ENCODE measurements at places on chromosomes 3 and 15.

DNA sequence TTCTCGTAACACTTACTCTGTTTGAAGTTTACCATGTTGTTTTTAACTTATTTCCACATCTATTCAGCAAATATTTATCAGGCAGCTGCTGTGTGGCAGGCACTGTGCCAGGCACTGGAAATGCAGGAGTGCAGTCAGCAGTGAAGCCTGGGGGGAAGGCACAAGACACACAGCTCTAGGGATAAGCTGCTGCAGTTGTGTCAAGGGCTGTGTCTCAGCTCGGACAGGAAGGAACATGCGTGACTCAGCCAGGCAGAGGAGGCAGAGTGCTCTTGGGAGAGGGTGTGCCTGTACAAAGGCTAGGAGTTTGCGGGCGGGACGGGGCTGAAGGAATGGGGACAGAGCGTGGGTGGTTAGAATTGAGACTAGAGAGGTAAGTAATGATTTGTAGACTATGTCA, 24.7 kb downstream of the LYSMD4 start:
- no peak for DNase-seq

DNA sequence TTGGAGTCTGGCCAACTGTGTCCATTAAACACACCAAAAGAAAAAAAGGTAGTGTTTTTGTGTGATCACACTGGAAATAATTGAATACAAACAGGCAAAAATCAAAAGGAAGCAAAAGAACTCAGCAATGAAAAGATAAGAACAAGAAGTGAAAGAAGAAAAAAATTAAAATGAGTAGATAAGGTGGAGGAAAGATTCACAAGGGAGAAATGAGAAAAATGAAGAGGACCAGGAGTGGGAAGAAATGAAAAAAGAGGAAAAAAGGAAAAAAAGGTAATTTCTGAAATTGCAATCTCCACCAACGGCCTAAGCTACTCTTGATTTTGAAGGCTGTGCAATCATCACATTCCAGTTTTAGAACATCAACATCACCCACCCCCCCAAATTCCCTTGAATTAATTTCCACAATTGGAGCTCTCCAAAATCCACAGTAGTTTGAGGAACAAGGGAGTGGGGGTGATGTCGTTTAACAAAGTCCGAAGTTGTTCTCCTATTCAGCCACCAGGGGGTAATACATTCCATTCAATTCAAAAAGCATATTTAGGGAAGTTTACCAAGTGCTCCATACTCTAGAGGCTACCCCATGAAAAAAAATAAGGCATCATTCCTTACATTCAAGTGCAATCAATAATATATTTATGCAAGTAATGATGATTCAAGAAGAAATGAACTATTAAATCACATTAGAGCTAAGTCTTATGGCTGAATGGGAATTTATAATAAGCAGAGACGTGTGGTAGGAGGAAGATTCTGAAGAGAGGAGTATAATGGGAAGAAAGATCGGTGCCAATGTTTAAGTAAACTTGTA, 37.4 kb downstream of the ZNF860 start:
- DNase-seq: no peak

- no peak for DNase-seq
These were observed 10.1 kb upstream of the RBM5 start for GRCh38 chr3:50078622-50079021.

DNA sequence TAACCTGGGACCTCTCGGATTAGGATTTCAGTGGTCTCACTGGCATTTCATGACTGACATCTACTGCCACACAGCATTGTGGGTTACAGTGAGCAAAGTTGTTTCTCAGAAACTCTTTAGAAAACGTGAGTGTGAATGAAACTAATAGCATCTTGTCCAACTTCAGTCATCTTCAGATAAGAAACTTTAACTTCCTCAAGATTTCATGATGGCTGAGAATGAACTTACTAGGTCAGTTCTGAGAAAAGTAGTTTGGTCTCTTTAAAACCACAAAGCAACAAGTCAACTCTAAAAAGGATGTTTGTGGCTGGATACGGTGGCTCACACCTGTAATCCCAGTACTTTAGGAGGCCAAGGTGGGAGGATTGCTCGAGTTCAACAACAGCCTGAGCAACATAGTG, 14.2 kb upstream of the HOMER2 start:
- DNase-seq: no peak

DNA sequence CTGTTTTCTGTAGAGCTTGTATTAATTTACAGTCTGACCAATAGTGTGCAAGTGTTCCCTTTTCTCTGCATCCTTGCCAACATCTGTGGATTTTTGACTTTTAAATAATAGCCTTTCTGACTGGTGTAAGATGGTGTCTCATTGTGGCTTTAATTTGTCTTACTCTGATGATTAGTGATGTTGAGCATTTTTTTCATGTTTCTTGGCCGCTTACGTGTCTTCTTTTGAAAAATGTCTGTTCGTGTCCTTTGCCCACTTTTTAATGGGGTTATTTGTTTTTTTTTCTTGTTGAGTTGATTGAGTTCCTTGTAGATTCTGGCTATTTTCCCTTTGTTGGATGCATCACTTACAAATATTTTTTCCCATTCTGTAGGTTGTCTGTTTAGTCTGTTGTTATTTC, 7.6 kb upstream of the ACOX2 start:
- DNase-seq: no peak

DNA sequence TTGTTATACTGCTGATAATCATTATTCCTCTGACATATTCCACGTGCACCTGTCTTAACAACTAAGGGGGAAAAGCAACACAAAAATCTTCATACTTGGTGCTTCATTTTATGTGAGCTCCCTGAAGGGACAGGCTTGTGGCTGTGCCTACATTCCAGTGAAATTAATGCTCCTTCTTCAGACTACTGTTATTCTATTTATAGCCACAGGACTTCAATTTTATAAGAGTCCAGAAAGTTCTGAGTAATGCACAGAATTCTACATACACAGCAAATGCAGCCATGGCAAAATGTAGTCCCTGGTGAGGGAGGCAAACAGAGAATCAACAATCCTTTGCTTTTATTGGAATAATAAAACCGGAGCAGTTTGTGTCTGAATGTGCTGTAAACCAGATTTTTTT, 417.1 kb downstream of the RBMS3 start:
- no peak for DNase-seq

DNA sequence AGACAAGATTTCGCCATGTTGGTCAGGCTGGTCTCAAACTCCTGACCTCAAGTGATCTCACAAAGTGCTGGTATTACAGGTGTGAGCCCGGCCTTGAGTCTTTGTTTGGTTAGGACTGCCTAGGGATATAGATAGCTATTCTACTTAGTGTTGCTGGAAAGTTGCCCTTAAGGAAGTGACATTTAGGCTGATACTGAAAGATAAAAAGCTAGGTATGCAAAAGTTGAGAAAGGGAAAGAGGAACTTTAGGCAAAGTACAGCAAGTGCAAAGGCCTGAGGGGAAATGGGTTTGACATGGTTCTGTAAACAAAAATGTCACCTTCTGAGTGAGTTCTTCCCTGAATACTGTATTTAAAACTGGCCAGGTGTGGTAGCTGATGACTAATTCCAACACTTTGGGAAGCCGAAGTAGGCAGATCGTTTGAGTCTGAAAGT, 111.5 kb downstream of the ZNF609 start:
- no peak for DNase-seq

DNA sequence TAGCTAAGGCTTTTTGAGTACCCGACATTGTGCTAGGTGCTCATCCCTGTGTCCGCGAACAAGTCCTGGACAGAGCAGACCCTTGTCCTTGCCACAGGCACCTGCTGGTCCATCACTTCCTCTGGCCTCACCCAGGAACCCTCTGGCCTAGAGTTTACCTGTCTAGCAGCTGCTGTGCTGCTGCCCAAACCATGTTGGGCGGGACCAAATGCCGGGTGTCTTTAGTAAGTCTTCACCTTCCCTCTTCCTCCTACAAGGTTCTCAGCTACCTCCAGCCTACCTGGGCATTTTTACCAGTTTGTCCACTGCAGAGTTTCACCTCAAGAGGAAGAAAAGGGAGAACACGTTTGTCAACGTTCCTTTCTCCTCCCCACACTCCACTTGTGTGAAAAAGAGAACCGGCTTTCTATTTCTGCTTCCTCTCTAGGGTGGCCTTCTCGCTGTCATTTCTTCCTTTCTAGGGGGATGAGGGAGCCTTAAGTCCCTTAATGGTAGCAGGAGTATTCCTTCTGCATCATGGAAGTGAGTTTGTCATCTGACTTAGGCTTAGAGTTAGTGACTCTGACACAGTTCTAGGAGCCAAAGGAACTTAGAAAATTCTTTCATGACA, 80.4 kb upstream of the GCNT3 start:
- DNase-seq: no peak

- DNase-seq: no peak
These were observed 406.6 kb upstream of the DPPA4 start for GRCh38 chr3:109743981-109744380.

DNA sequence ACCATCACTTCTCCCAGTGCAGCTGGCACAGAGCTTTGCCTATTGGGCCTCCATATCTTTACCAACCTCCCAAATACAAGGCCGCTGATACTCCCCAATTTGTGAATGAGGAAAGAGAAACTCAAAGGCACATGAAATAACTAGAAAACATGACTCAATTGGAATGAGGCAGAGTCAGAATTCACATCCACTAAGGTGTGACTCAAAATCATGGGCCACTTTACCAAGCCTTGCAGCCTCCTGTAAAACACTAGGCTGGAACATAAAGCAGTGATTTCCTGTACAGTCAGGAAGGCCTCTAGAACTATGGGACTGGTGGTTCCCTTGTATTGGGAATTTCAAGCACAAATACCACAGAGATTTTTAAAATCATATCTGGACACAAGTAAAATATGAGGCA, 128.6 kb downstream of the DCLK3 start:
- DNase-seq: no peak

DNA sequence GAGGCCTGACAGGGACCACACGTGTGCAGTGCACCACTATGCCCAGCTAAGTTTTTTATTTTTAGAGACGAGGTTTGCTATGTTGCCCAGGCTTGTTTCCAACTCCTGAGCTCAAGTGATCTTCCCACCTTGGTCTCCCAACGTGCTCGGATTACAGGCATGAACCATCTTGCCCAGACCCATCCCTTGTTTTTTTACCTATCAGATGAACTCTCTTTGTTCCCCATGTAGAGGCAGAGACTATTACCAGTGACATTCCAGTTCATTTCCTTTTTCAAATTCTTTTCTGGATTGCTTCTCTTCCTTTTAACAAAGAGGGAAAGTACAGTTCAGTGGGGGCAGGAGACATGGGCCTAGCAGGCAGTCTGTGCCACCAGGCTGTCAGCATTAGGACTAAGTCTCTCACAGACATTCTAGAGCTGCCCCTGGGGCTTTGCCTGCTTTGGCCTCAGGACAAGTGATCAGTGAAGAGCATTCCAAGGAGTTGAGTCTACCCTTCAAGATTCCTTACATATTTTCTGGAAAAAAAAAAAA, 103.5 kb upstream of the SLC7A14 start:
- DNase-seq: no peak

- no peak for DNase-seq
These were observed 33.4 kb upstream of the RAD18 start for GRCh38 chr3:8996681-8997121.

- DNase-seq: no peak
These were observed 25.6 kb upstream of the MUSTN1 start for GRCh38 chr3:52860424-52860768.

GRCh38 chr3:108489776-108490175, 20.6 kb downstream of the MYH15 start:
- DNase-seq: no peak

GRCh38 chr3:140736863-140737460, 59.1 kb downstream of the TRIM42 start:
- DNase-seq: no peak

GRCh38 chr3:120449251-120449650, 1.5 kb downstream of the FSTL1 start:
- DNase-seq: no peak

- DNase-seq: no peak
These were observed 963 bp downstream of the SHQ1 start for GRCh38 chr3:72847282-72847681.

GRCh38 chr3:140629357-140630137, 48.3 kb upstream of the TRIM42 start:
- no peak for DNase-seq

GRCh38 chr3:42270561-42270960, 4.6 kb upstream of the CCK start:
- DNase-seq: no peak

GRCh38 chr3:62493109-62493801, 119.9 kb upstream of the FEZF2 start:
- no peak for DNase-seq

GRCh38 chr3:185503521-185503920, 4.7 kb upstream of the TMEM41A start:
- DNase-seq: no peak

GRCh38 chr3:132721479-132722164, 587 bp downstream of the NPHP3 start:
- DNase-seq: no peak

DNA sequence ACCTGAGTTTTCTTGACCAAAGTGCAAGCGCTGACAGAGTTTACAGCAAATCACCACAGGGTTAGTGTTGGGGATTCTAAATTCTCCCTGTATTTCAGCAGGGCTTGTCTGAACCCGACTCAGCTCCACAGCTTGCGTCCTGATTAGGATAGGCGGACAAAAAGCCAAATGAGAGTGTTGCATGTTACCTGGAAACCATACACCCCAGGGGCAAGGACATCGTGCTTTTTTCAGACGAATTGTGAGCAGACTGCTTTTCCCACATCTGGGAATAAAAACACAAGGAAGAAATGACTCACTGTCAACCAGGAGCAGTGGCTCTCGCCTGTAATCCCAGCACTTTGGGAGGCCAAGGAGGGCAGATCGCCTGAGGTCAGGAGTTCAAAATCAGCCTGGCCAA, 3.0 kb downstream of the DZIP1L start:
- DNase-seq: no peak

- no peak for DNase-seq
These were observed 98.9 kb downstream of the HMG20A start for GRCh38 chr15:77519540-77519939.

- DNase-seq: no peak
These were observed 4.5 kb downstream of the RPL22L1 start for GRCh38 chr3:170865209-170866094.

- no peak for DNase-seq
These were observed 66.5 kb downstream of the GABRG3 start for GRCh38 chr15:27037501-27037900.

Measured in CD4-positive, alpha-beta T cell (primary cell).